Hematopoietic multipotent progenitor cell treated with erythropoietin and hydrocortisone succinate and interleukin-3 and kit ligand, for 6 days (in vitro differentiated cells): ENCODE measurements at places on chromosomes 3 and 15.

DNA sequence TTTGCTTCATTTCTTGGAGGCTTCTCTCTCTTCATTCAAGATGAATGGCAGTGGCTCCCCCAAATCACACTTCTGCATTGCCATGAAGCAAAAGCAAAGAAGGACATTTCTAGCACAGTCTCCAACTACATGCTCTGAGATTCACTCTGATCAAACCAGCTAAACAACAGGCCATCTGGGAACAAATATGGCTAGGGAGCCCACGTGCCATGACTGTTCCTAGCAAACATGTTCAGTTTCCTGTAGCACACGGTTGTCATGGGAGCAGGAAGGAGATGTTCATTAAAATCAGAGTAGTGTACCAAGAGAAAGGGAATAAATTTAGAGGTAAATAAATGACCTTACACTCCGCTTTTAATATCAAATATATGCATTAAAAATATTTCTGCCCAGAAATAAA is 327.3 kb downstream of the GBE1 start:
- DNase-seq = no peak

DNA sequence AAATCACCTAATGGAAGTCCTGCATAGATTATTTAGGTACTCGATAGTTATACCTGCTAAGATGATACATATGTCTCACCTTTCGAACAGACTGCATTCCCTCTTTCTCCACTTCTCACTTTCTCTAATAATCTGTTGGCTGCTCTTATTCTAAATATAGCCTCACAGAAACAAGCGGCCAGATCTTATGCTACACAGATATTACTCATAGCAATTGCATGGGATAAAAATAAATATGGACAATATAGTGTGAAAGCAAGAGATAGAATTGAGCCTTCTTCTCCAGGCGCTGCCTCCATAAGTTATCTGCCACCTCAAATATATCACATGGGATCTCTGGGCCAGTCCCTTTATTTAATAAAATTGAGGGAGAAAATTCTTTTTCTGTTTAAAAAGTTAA is 29.5 kb upstream of the TGFBR2 start:
- no peak for DNase-seq

- DNase-seq = no peak
These were observed 2.8 kb downstream of the BCL2L10 start for GRCh38 chr15:52109559-52110451.

- no peak for DNase-seq
These were observed 163.3 kb downstream of the FEZF2 start for GRCh38 chr3:62210011-62210410.

GRCh38 chr3:45968149-45968548 is 24.9 kb downstream of the CXCR6 start:
- DNase-seq = no peak

DNA sequence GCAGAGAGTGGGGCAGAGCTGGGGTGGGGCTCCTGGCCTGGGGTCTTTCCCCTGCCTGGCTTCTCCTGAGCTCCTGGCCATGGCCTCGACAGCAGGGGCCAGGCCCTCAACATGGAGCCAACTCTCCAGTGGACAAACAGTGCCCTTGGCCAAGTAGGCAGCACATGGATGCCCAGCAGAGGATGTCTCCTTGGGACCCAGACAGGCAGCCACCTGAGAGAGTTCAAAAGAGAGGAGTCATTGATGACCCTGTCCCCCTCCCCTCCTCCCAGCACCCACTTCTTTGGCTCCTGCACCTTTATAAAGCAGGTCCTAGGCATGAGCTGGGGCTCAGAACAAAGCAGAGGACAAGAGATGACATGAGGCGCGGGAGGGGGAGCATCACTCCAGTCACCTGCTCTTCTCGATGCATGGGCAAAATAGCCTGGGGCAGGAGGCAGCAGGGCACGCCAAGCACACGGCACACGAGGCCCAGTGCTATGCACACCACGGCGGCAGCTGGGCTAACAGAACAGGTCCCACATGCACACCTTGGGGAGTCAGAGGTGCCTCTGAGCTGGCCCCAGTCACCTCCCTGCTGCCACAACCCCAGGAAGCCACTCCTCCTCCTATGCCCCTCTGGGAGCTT is 27.4 kb downstream of the SHISA5 start:
- DNase-seq = no peak

- DNase-seq = no peak
These were observed 45.8 kb downstream of the ARPP21 start for GRCh38 chr3:35685153-35685552.

DNA sequence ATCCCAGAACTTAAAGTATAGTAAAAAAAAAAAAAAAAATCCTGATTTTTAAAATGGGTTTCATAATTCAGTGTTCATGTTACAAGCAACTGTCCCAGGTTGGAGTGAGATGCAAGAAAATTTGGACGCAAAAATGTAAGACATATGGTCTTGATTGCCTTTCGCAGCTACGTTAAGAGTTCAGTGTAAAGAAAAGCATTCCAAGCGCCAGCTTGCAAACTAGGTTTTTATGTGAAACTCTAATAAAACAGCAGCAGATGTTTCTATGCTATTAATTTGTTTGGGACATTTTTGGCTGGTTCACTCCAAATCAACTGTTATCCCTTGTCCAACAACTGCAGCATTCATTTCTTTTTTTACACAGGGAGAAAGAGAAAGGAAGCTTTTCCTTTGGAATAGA is 957.8 kb downstream of the ROBO1 start:
- DNase-seq = no peak

DNA sequence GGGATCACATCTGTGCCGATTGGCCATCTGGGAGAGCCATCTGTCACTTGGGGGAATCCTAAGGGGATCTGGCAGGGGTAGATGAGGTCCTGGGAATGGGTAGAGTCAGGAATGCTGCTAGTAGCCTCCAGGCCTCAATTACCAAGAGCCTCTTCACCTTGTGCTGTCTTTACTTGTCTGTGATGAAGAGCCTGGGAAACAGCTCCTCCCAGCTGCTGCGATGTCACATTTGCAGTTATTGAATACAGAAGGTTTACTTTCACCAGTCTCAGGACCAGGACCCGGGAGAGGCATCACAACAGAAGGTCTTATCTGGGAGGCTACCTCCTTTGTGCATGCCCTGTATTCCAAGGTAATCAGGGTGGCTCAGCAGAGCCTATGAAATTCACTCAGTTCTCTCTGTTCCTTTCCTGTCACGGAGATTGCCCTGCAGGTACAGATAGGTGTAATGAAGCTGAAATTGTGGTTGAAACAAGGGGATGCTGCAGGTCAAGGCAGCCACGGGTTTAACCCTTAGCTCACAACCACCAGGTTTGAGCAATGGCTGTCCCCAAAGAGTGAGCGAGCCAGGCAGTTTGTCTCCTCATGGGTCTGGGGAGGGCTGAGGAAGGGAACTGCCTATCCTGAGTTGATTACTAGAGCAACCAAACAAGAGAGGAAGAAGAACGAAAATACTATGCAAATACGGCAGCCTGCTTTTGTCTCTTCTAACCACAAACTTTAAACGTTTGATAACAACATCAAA is 298.9 kb upstream of the RORA start:
- no peak for DNase-seq

- DNase-seq = no peak
These were observed 181.6 kb downstream of the ADAMTSL3 start for GRCh38 chr15:83835479-83835878.

- no peak for DNase-seq
These were observed 21.4 kb upstream of the USF3 start for GRCh38 chr3:113717818-113718217.

DNA sequence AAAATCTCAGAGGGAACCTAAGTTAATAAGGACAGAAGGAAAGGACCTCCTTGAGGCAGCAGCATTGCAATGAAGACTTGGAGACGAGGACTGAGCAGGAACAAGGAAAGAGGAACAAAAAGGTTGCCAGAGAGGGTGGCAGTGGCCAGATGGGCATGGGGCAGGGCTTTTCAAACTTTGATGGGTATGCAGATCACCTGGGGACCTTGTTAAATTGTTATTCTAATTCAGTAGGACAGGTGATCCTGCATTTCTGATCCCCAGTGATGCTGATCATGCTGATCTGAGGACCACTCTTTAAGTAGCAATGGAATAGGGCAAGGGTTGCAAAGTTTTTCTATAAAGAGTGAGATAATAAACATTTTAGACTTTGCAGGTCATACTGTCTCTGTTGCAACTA is 11.1 kb downstream of the COL6A6 start:
- DNase-seq = no peak

DNA sequence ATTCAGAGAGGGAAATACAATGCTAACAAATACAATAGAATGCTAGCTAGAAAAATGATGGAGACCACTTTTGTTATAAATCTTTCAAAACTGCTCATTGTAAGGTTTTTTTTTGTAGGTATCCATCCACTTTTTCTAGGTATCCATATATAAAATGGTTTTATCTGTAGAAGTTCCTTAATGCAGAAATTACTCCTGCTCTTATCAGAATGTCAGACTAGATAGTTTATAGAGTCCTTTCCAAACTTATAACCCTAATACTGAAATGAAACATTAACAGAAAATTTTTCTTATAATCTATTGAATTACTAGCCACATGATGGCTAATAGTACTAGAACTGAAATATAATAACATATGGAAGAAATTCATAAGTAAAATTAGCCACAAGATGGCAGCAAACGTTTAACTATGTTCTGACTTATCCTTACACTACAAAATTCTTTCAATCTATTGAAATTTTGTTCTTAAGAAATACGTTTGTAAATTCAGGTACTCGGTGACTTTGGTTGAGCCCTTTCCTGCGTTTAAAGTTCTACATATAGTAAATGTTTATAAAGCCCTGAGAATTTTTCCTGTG is 58.5 kb downstream of the ECT2 start:
- DNase-seq = peak; percentile 81

DNA sequence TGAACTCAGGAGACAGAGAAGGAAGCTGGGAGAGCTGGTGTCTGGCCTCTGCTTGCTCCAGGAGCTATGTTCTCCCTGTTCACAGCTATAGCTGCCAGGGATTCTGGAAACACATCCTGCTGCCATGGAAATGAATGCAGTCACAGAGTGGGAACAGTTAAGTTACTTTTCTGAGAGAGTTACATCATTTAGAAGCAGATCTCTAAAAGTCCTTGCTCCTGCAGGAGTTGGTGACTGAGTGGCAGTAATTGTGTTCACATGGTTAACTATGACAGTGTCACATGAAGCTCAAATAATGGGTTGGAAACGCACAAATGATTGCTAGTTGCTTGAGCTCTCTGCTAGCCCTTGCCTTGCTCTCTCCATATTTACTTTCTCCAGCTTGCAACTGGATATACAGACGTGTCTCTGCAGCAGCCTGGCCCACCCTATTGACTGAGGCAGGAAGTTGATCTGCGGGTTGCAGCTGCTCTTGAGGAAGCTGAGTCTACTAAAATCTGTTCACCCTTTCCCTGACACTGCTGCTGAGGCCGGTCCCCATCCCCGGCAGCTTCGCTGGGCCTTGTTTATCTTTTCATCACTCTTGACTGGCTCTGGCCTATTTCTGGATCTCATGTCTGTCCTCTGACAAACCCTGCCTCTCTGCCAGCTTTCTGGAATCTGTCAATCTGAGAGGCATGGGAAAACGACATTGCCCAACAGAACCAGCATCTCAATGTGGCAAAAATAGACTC is 16.7 kb upstream of the ISLR start:
- no peak for DNase-seq

GRCh38 chr15:52394118-52394517 is 98.5 kb upstream of the MYO5C start:
- DNase-seq = no peak

GRCh38 chr3:41296556-41296955 is 97.3 kb downstream of the CTNNB1 start:
- DNase-seq = no peak

DNA sequence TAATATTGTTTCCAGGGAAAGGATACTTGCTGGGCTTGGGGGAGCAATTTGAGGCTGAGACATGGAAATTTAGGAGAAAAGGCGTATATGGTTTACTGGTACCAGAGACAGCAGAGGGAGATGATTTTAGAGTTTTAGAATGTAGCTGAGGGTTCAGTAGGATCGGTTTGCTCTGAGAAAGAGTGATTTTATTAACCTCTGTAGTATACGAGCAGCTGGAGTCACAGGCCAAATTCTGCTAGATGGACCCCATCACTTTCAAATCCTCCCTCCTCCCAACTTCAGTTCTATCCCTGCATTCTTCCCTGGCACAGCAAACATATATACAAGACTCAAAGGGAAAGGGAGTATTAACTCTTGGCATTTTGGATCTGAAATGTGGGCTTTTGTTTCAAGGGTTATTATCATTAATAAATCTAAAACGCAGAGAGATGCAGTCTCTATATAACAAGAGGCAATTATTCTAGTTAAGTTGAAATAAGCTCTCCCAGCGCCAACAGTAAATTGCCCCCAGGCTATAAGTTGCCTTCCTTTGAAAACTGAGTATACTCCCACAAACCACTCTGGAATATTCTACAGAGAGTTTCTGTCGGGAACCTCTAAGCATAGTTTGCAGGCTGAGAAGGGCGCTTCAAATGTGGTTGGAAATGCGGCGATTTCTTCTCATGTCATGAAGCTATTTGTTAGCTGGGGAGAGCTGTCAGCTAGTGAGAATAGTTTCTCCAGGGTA is 5.4 kb downstream of the CRABP1 start:
- no peak for DNase-seq

GRCh38 chr15:75702436-75702835 is 10.2 kb downstream of the CSPG4 start:
- DNase-seq = no peak

GRCh38 chr3:78348664-78349063 is 1308.8 kb downstream of the ROBO2 start:
- no peak for DNase-seq

DNA sequence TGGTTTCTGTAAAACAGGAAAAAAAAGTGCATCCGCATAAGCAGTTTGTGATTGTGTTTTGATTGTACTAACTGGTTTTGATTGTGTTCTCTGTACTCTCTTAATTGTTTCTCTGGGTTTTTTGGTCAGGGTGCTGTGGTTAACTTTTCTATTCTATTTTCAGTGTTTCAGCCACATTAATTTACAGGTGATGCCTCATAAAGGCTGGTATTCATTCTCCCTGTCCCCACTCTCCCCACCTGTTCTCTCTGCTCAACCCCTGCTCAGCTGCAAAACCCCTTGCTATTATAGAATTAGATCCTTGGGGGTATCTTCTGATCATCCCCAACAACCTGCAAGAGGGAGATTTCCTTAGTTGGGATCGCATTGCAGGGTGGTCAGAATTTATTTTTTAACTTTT is 285.4 kb upstream of the AZI2 start:
- DNase-seq = no peak
